ENCODE measurements at places on chromosomes 3 and 15.

- peak; percentile 72 for DNase-seq
Measured at GRCh38 chr3:116005404-116005803, 382.1 kb downstream of the GAP43 start.

GRCh38 chr3:65672871-65673815 lies 365.6 kb downstream of the MAGI1 start:
- no peak for DNase-seq

DNA sequence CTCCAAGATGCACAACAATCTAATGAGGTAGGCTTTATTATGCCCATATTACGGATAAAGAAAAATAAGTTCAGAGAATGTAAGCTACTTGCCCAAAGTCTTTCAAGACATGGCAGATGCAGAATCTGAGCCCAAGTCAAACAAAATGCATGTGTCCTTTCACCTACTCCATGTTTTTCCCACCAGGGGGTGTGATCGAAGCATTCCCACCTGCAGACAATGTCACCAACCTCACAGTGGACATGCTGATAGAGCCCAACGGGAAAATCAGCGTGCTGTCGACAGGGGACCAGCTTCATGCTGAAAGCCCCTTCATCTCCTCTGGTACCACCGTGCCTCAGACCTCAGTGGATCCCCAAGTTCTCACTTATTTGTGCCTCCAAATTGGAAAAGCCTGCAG lies 99.8 kb upstream of the C15orf61 start:
- no peak for DNase-seq

GRCh38 chr15:50304836-50305235 lies 39.3 kb upstream of the HDC start:
- DNase-seq, result no peak

GRCh38 chr3:48935530-48935929 lies 16.9 kb downstream of the ARIH2 start:
- DNase-seq, result no peak

- no peak for DNase-seq
Measured at GRCh38 chr15:59701880-59702279, 12.8 kb upstream of the BNIP2 start.

DNA sequence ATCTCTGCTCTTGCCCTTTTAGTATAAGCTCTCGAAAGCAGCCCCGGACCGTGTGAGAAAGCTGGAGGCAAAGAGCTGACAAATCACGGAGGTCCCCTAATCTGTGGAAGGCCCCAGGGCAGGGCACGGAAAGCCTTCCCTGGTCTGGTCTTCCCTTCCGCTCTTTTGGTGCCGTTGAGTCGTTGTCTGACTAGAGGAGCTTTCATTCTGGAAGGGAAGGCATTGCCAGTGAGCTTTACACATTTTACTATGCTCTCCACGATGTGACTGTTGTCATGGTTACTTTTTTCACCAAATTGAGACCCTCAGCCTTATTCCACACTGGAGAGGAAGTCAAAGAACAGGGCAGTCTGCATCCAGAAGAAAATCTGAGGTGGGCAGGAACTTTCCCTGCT lies 71.7 kb downstream of the CYP19A1 start:
- no peak for DNase-seq

DNA sequence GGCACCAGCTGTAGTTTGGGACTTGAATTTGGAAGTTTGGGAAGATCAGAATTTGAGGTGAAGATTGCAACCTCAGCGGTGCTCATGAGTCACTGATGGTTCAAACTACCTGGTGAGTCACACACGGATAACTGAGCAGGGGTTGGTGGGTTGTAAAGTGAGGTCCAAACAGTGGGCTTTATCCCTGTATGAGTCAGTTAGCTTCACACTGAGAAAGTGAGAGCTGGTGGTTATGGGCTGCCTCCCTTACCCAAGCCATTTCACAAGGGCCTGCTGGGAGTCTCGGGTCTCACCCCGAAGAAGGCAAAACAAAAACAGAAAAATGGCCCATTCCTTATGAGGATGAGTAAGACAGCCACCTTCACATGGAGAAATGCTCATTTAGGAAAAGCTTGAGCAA lies 77.0 kb downstream of the ITGA11 start:
- peak; percentile 69 for DNase-seq

DNA sequence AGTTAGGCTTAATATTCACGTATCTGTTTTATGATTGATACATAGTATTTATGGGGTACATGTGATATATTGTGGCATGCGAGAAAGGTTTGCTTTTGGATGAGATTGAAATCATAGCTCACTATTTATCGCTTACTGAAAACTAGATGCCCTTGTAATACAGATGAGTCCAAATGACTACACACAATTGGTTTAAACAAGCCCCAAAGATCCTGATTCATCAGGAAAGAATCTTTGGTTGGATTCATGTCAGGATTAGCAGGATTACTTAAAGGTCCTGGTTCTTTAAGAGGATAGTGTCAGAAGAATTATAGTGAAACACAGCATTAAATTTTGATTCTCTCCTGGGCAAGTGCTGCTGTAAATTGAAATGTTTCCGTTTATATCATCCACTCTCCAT lies 18.6 kb upstream of the AADAC start:
- DNase-seq, result no peak

- DNase-seq, result no peak
Measured at GRCh38 chr15:83533410-83533962, 86.3 kb downstream of the SH3GL3 start.

Measured in T1000 (cell line).